Left lung (tissue), 14 donors: ENCODE measurements at places on chromosomes 7 and 10.
A peak's percentile ranks its signal among the peaks of the same experiment; 100 is the strongest.

- DNase-seq: no peak
Measured at GRCh38 chr10:120861178-120861855, 10.2 kb downstream of the WDR11 start.

DNA sequence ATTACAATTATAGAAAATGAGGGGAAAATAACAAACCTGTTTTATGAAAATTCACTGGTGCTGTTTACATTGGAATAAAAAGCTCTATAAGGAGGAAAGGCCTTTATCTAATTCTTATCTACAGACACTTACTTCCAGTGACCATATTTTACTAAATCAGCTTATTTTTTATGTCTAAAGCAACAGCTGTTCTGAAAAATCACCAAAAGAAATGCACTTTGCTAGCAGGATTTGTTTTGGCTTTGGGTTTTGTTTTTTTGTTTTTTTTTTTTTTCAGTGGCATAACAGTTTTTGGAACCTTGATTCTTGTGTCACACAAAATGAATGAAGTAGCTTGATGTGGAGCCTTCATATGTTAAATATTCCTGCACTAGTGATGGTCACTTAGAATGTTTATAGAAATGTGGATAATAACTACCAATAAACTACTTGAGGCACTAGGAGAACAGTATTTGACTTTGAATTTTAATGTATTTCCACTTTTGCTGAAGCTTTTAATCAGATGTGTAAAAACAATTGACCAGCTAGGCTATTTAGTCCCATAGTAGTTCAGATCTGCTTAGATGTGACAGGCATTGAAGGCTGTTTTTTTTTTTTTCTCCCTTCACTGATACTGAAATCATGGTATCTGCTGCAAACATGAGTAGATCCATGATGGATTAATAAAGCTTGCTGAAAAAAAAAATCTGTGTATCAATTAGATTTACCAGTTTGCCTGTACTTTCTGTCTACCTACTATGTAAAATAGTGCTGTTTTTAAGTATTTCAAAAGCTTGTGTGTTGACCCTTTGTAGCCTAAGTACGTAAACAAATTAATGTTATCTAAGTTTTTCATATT lies 2.8 kb downstream of the ARL4A start:
- no peak for DNase-seq

GRCh38 chr7:22445140-22445743 lies 54.7 kb downstream of the STEAP1B start:
- DNase-seq: peak; percentile 69

- no peak for DNase-seq
Measured at GRCh38 chr10:100805543-100806355, 60.4 kb downstream of the PAX2 start.

- no peak for DNase-seq
Measured at GRCh38 chr10:90398566-90398965, 459.3 kb downstream of the HTR7 start.

DNA sequence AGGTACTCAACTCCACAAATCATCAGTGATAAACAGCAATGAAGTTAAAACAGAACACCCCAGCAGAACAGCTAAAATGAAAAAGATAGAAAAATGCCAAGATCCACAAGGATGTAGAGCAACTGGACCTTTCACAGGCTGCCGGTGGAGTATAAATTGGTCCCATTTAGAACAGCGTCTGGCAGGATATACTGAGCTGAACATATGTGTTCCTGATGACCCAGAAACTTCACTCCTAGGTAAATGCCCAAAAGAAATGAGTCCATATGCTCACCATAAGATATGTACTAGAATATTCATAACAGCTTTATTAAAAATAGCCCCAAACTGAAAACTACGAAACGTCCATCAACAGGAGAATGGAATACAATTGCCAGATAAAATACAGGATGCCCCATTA lies 102.4 kb downstream of the OAT start:
- DNase-seq: no peak

DNA sequence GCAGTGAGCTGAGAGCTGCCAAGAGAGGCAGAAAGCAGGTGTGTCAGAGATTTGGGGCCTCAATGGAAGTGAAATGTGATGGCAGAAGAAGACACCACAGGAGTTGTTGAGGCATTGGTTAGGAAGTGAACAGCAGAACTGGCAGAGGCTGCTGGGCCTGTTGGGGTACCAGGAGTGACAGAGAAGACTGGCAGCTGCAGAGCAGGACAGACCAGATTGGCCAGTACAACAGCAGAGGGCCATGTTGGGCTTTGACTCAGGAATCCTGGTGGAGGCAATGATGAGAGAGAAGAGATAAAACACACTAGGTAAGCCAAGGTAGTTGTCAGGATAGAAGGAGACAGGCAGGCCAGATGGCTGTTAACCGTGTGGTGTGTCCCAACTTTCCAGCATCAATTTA lies 19.9 kb upstream of the HERPUD2 start:
- DNase-seq: no peak

DNA sequence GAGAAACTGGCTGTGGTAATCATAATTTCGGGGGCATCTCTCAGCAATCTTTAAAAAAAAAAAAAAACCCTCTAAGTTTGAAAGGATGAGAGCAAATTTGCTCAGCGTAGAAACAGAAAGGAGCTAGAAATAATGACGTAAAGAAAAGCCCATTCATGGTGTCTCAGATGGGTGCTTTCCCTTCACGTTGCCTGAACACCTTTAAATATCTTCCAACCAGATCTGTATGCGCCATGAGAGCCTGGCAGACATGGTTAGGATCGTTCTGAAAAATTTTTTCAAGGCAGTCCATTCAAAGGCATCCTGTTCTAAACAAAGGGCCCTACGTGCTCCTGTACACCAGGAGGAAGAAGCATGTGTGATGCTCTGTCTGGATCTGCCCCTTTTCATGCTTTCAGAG lies 141.2 kb upstream of the C1QL3 start:
- DNase-seq: no peak

DNA sequence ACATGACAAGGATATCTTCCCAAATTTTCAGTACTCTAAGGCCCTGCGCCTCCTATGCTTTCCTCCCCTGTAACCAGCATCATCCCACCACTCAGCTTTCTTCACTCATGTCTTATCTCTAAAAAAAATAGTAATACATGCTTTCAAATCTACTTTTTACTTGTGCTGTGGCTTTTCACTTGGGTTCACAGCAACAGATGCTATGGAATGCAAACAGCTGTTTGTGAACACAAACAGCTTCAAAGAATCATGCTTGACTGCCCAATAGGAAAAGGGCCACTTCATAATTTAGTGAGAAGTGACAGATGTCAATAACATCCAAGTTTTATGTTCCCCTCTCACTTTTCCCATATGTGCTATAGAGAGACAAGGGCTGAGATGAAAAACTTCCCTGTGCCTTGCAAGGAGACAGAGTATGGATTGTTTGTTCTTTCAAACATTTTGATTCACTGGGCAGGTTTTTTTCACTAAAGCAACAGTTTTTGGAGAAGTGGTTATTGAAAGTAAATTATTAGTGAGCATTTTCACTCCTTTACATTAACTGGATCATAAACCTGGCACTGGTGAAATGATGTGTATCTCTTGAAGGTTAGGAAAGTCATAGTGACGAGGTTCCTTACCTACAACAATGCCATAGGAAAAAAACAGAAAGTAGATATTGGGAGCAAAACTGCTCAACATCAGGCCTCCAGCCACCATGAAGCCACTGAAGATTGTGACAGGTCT lies 37.3 kb downstream of the SLC16A9 start:
- DNase-seq: no peak

DNA sequence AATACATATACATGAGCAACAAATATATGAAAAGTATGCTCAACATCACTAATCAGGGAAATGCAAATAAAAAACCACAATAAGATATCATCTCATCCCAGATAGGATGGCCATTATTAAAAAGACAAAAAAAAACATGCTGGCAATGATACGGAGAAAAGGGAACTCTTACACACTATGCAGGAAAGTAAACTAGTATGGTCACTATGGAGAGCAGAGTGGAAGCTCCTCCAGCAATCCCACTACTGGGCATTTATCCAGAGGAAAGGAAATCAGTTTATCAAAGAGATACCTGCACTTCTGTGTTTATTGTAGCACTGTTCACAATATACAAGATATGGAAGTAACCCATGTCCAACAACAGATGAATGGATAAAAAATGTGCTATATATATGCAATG lies 217.5 kb downstream of the SDK1 start:
- no peak for DNase-seq

DNA sequence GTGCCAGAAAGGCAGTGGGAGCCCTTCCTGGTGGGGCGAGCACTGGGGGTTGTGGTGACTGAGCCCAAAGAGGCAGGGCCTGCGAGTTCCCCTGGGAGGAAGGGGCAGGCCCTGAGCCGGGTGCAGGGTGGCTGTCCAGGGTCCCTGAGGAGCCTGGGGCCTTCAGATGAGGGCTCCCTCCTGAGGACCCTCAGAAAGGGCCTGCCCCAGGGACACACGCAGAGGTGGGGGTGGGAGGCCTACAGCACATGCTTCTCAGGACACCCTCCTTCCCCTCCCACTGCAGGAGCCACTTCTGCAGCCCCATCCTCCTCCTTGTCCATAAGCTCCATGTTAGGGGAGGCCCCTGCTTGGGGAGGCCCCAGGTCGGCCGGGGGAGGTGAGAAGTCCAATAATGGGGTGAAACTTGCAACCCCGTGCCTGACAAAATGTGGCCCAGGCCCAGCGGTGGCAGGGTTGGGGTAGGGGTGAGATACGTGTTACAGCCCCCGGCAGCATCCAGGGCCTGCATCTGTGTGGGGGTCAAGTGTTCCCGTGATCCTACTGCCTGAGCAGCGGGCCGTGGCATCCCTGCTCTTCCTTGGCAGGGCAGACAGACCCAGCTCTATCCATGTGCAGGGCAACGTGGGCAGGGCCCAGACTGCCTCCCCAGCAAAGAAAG lies 31.8 kb upstream of the RET start:
- DNase-seq: no peak

GRCh38 chr7:103715376-103716120 lies 269.5 kb upstream of the SLC26A5 start:
- no peak for DNase-seq

DNA sequence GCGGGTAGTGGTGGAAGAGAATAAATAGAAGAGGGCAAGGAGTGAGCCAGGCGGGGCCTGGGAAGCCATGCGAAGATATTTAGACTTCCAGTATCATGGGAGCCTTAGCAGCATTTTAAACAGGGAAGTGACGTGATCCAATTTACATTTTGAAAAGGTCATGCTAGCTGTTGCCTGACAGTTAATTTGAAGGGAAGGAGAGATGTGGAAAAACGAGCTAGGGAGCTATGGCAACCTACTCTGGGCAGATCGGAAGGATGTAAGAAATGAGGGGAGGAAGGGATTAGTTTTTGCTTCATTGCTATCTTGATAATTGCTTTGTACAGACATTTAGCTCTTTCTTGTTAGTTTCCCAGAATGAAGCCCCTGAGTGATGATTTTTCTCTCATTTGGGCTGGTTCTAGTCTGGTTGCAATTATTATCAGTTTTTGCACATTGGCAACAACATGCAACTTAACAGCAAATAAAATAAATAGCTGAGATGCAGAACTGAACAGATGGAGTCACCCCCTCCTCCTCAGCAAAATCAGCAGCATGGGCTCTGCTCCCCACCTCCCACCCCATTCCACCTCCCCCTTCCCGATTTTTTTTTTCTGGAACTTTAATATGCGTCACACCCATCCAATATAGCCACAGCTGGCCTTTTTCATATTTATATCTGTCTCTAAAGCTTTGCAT lies 13.0 kb upstream of the CALU start:
- DNase-seq: no peak

GRCh38 chr10:133100706-133101415 lies 13.1 kb downstream of the ADGRA1 start:
- no peak for DNase-seq

DNA sequence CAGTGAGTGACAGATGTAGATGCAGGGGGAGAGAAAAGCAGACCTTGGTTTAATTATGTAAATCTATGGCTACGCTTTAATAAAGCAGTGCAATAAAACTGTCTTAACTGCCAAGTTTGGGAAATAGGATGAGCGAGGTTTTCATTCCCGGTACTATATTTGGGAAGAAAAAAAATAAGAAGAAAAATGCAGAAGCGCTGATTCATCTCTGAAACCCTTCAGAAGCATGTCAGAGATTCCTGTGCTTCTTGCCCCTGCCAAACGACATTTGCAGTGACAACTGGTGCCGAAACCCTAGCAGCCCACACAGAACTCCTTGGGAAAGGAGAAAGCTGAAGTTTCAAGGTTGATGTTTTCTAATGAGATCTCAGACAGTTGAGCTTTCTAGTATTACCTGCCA lies 380.7 kb downstream of the REEP3 start:
- no peak for DNase-seq

DNA sequence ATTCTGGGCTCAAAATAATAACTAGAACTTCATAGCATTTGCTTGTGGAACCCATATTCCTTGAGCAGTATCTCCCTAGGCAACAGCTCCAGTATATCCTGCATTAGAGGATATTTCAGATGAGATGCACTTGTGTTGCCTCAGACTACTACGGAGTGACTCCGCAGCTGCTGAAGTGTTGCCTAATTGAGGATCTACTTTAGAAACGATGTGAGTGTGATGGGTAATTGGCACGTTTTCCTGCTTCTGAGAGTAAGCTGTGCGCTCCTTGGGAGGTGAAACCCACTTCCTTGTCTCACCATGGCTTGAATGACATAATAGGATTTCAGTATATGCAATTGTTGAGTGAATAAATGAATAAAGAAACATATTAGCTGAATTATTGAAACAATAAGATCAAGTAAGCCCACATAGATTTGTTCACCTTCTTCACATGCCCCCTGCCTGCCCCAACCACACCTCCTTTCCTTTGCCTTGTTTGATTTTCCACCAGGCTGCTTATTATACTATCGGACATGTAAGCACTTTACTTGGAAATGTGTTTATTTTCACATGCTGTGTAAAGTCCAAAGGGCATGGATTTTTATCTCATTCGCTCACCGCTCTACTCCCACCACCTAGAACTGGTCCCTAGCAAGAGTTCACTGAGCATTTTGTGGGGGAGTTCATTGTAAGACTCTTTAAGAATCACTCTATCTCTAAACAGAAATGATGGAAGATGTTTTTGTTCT lies 303.8 kb downstream of the KCNMA1 start:
- no peak for DNase-seq

GRCh38 chr10:86742230-86742629 lies 14.2 kb upstream of the BMPR1A start:
- no peak for DNase-seq

- DNase-seq: no peak
Measured at GRCh38 chr10:60575105-60575504, 185.4 kb upstream of the ANK3 start.
